ENCODE measurements at places on chromosomes 5 and 9. TPM values are rescaled to one million over a fixed set of nuclear protein-coding genes. Genes with fewer than 3 reads are reported as not detected.

GRCh38 chr5:155780260-155780659 lies 546.7 kb upstream of the SGCD start:
- H3K4me1 ChIP-seq = no peaks in the 10 kb centered on the region
- no peak overlapping the region for H3K27ac ChIP-seq
- H3K4me3 ChIP-seq = no peak overlapping the region
- no peaks in the 10 kb centered on the region for H3K27me3 ChIP-seq

DNA sequence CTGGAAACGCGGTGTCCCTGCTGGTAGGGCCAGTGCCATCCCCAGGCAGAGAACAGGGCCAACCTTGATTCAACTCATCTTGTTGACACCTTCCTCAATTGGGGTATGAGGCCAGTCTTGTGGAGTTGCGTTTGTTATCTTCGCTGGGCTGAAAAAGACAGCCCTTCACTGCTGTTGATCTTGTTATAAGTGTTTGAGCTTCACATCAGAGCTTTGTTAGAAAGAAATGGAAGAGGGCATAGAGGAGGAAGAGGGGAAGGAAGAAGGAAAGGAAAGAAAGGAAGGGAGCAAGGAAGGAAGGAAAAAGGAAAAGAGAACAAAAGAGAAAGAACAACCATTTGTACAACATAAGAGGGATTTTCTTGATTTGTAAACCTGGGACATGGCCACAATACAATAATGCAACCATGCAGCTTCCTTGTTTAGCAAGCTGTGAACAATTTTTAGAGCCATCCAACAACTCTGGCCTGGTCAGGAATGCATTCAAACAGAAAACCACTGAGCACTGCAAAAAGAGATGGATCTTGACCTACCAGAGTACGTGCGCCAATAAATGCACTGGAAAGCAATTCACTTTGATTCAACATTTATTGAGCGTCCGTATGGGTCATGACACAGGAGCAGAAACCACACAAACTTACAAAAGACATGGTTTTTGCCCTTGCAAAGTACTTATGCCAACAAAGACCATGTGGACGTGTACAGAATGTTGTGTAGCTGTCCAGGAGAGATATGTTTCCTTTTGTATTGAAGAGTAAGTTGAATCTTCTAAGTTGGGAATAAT lies 152.9 kb downstream of the TLE1 start:
- H3K4me3 ChIP-seq = no peak overlapping the region
- H3K27me3 ChIP-seq = no peaks in the 10 kb centered on the region
- H3K27ac ChIP-seq = no peak overlapping the region
- no peaks in the 10 kb centered on the region for H3K36me3 ChIP-seq

CBY3 gene
- not detected for polyA plus RNA-seq

GRCh38 chr9:93058355-93059010 lies at the start of gene SUSD3:
TSS of gene SUSD3 (plus strand) at chr9:93058701. CDS start at chr9:93058743, 42 bp downstream.
- no peaks in the 10 kb centered on the region for H3K4me1 ChIP-seq
- no peak within 1 kb of the TSS for H3K27ac ChIP-seq
- H3K27me3 ChIP-seq = no peaks in the 10 kb centered on the region
- DNase-seq = peak; percentile 38

PCDHGA3 gene
- 1.3 TPM for polyA plus RNA-seq

LCN15 gene
- not detected for polyA plus RNA-seq

- no peak overlapping the region for H3K27ac ChIP-seq
- H3K4me3 ChIP-seq = no peak overlapping the region
- no peak for DNase-seq
- no peaks in the 10 kb centered on the region for H3K4me1 ChIP-seq
Observed at GRCh38 chr5:160293901-160294561, 18.3 kb downstream of the CCNJL start.

DNA sequence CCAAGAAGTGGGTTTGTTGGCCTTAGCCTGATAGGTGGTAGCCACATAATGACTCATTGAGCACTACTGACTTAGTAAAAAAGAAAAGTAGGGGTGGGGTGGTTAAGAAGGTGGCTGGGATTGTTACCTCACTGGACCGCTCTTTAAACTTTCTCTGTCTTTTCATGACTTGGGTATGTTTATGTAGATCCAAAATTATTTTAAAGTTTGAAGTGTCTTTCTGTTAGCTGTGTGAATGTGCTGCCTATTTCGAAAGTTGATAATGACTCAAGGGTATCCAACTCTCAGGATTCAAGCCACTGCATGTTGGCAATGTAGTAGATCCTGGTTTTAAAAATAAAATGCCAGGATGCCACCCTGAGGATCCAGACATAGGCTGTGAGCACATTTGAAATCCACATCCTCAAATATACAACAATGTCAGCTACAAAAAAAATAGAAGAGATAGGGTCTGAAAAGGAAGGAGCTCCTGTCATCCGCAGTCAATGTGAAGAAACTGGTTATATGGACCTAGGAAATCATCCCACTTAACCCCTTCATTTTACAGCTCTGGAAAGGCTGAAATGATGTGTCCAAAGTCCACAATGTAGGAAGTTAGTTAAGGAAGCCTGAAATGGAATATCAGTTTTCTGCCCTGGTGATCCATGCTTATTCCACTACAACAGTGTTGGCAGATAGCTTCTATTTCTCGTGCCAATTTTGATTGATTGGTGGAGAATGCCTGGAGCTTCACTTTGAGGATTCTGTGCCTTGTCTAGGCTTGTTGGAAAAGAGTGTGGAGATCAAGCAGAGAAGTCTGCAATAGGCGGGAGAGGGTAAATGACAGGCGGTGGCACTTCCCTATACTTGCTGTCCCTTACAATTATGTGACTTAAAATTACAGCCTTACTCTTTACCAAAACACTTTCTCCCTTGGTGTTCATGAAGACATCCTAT lies 23.4 kb downstream of the ZNF462 start:
- peaks cover 7% of the 10 kb centered on the region for H3K4me1 ChIP-seq
- H3K36me3 ChIP-seq = no peaks in the 10 kb centered on the region
- DNase-seq = no peak
- no peaks in the 10 kb centered on the region for H3K27me3 ChIP-seq

- no peaks in the 10 kb centered on the region for H3K4me1 ChIP-seq
- H3K27me3 ChIP-seq = no peaks in the 10 kb centered on the region
- no peak overlapping the region for H3K27ac ChIP-seq
- no peak for DNase-seq
- H3K4me3 ChIP-seq = no peak overlapping the region
Observed at GRCh38 chr9:78303377-78304062, 6.6 kb downstream of the PSAT1 start.

GRCh38 chr5:138955671-138956295 lies 80.6 kb upstream of the LRRTM2 start:
- peaks cover 23% of the 10 kb centered on the region for H3K4me1 ChIP-seq
- H3K4me3 ChIP-seq = no peak overlapping the region
- H3K27ac ChIP-seq = no peak overlapping the region

GRCh38 chr5:59537961-59538749 lies 355.4 kb downstream of the PDE4D start:
- no peak overlapping the region for H3K4me3 ChIP-seq
- no peaks in the 10 kb centered on the region for H3K27me3 ChIP-seq
- DNase-seq = no peak
- H3K36me3 ChIP-seq = no peaks in the 10 kb centered on the region

PTGDS gene
- polyA plus RNA-seq = 4.9 TPM

Data from fibroblast of lung (primary cell).